ENCODE measurements at places on chromosomes 13 and 19. TPM values are rescaled to one million over a fixed set of nuclear protein-coding genes. Genes with fewer than 3 reads are reported as not detected.

The FBXO27 gene
- total RNA-seq: 15.1 TPM

The IGFL3 gene
- total RNA-seq: not detected

The CASP14 gene
- total RNA-seq: not detected

The C19orf67 gene
- not detected for total RNA-seq

The ZNF613 gene
- 3.7 TPM for total RNA-seq

The ANGPTL4 gene
- total RNA-seq: 24.6 TPM

DNA sequence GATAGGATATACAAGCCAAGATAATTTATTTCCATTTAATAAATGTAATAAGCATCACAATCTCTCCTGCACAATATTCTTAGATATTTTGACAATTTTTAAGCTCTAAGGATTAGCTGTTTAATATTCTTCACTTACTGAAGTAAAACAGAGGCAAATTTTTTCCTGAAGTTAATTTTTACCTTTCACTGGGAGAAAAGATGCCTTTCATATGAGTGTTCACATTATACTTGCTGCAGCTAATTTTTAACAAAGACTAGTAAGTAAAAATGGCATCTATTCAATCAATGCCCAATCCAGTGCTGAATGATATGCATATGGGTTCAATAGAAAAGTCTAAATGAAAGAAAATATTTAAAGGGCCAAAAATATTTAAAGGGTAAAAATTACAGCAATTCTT, 377.2 kb upstream of the GPC6 start:
- DNase-seq: no peak

DNA sequence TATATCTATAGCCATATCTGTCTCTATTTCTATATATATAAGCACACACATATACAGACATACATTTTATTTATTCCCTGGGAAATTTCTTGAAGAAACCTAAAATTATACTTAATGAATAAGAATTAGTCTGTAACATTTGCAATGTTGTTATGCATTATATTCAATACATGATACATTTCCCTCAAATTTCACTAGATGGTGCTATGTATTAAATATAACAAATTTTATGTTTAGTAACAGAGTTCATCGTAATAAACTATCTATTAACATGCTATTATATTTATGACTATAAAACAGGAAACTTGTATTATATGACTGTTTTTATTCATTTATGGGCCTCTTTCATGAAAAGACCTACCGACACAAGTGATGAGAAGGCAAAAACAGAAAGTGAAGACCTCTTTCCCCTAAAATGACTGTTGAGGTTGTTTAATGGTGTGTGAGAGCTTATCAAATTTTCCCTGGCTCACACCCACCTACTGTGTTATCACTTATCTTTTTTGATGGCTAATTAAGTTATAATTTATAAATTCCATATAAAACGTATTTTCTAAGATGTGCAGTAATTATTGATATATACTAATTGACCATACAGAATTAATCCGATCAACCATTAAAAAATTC, 881.9 kb downstream of the SLITRK6 start:
- DNase-seq: no peak

DNA sequence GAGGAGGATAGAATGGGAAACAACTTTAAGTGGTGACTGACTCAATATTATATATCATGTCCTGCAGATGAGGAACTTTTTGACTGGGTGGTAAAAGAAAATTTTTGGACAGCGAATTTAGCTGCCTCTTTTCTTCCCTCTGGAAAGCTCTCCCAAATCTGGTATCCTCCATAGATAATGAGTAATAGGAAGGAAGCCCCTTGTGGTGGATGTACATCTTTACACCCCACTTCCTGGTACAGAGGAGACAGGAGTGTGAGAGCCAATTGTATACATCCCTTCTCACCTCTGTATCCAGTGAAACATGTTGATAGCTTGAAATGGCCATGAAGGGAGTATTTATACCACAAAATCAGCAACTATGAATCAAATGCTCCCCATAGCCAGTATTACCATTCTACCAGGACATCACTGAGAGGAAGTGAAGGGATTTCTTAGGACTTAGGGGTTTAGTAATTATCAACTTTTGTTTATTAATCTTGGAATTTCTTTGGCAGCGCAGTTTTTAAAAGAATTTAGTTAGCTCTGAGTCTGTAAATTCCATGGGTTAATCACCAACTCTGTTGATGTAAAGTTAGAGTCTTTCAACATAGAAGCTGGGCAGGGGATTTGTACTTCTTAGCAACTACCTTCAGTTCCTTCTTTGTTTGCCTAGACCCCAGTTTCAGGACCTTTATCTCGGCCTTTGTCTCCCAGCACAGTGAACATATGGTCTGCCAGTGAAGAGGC, 17.0 kb upstream of the TDRD3 start:
- DNase-seq: no peak

GRCh38 chr19:33402421-33403220, 29.1 kb downstream of the CEBPG start:
- DNase-seq: peak; percentile 57

DNA sequence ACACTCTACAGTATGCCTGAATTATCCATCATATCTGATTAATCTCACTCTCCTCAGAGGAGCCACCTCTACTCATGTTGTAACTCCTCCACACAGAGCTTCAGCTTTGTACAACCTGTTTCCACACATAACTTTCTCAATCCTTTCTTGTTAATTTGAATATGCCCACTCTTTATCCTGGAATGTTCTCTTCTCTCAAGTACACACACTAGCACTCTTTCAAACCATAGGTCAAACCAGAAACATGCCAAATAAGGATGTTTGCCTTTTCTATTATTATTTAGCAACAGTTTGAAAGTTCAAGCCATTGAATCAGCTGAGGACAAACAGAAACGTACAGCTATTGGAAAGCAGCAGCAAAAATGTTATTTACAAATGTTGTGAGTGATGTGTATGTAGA, 110.3 kb downstream of the MIPEP start:
- DNase-seq: no peak

DNA sequence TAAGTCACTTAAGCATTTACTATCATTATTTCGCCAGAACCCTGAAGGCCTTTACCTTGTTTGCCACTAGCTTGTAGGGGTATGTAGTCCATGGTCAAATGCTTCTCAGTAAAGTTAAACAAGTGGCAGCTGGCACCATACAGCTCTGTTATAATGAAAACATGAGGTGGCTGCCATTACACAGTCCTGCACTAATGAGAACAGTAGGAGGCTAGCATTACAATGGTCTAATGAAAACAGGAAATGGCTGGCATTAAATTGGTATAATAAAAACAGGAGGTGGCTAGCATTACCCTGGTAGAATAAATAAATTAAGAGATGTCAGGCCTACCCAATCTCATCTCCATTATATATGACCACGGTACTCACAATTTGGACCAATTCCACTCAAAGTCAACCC, 107.5 kb downstream of the PCDH17 start:
- DNase-seq: no peak

GRCh38 chr13:35387682-35388250, 88.7 kb downstream of the MAB21L1 start:
- DNase-seq: no peak

- DNase-seq: peak; percentile 76
These were observed 4.5 kb upstream of the B3GNT8 start for GRCh38 chr19:41431426-41432386.

DNA sequence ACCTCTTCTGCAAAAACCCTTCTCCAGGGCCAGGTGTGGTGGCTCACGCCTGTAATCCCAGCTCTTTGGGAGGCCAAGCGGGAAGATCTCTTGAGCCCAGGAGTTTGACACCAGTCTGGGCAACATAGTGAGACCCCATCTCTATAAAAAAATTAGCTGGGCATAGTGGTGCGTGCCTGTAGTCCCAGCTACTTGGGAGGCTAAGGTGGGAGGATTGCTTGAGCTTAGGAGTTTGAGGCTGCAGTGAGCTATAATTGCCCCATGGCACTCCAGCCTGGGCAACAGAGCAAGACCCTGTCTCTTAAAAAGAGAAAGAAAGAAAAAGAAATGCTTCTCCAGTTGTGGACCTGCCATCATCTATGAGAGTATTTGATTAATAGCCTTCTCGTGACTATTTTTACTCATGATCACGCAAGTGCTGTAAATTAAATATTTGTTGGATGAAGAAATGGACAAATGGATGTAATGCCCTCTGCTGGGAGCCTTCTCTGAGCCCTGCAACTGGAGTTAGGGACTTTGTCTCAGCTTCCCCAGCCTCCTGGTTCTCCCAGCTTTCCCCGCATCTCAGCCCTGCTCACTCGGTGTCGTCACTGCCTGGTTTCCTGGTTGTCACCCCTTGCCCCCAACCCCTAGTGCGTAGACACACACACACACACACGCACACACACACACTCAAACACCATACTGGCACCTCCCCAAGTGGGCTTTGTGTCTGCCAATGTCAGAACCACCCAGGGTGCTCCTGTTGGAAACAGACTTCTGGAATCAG, 12.2 kb downstream of the WIZ start:
- no peak for DNase-seq

GRCh38 chr13:29929062-29929847, 78.8 kb upstream of the UBL3 start:
- no peak for DNase-seq
